HCT116 (cell line): ENCODE measurements at places on chromosomes 1 and 21. TPM values are rescaled to one million over a fixed set of nuclear protein-coding genes. Genes with fewer than 3 reads are reported as not detected.

Gene AMY2A
- total RNA-seq, result 0.42 TPM

Gene C1orf115
- total RNA-seq, result 16.8 TPM

Gene SMPDL3B
- total RNA-seq, result 16.4 TPM

Gene MFAP2
- total RNA-seq, result 63.1 TPM
